ENCODE measurements at places on chromosomes 16 and 17.
A peak's percentile ranks its signal among the peaks of the same experiment; 100 is the strongest.

DNA sequence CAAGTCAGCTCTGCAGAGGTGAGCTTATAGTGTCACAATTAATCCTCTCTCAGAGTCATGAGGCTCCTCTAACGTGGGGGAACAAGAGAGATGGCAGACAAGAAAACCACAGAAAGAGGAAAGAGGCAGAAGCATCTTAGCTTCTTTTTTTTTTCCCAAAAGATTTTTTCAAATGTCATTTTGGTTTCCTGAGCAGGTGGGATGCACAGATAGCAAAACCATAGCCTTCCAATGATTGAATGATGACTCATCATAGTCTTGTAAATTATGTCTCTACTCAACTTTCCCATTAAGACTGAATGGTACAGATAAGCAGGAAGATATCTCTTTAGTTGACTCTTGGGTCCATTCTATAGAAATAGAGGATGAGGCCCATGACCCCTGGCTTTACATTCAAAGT, 162.8 kb upstream of the ZFHX3 start:
- no peak for DNase-seq

- DNase-seq: no peak
Observed at GRCh38 chr16:71297341-71297634, 8.1 kb upstream of the CMTR2 start.

GRCh38 chr16:50363656-50364055, 5.1 kb downstream of the BRD7 start:
- no peak for DNase-seq

DNA sequence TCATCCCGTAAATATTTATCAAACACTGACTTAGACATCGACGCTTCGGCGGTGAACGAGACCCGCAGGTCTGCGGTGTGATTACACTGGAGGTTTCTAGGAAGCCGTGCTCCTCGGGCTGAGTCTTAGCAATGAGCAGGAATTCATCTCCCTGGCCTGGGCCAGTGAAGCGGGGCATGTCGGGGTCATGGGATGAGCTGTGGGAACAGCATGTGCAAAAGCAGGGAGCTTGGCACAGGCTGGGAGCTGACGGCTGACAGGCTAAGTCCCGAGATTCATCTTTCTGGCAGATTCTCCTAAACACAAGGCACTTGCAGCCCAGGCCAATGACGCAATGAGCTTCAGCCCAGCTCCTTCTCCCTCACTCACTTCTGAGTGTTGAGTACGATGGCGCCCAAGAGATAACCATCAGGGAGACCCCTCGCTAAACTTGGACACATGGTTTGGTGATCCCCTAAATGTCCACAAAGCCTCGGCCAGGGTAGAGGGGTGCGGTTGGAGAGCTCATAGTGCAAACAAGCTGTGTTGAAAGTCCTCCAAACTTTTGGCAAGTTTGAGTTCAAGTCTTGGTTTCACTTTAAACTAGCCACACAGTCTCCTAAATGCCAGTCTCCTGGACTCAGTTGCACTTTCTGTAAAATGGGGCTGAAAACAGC, 12.8 kb downstream of the CRISPLD2 start:
- no peak for DNase-seq

GRCh38 chr17:78658281-78658785, 81.1 kb upstream of the DNAH17 start:
- DNase-seq: no peak

DNA sequence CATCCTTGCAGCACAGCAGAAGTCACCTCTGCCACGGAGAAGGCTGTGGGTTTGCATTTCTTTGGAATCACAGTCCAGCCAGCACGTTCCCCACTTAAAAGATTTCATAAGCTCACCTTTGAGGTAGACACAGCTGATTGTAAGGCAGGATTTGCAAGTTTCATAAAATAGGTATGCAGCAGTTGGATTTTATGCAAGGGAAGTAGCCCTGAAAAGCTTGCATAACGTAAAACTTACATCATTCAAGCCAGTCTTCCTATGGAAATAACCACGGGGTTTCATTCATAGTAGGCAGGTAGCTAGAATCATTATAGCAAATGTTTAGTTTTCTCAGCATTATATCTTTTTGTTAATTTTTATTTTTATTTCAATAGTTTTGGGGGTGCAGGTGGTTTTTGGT, 49.8 kb upstream of the ARHGAP44 start:
- no peak for DNase-seq

- no peak for DNase-seq
Observed at GRCh38 chr17:8300627-8301242, 5.5 kb upstream of the SLC25A35 start.

DNA sequence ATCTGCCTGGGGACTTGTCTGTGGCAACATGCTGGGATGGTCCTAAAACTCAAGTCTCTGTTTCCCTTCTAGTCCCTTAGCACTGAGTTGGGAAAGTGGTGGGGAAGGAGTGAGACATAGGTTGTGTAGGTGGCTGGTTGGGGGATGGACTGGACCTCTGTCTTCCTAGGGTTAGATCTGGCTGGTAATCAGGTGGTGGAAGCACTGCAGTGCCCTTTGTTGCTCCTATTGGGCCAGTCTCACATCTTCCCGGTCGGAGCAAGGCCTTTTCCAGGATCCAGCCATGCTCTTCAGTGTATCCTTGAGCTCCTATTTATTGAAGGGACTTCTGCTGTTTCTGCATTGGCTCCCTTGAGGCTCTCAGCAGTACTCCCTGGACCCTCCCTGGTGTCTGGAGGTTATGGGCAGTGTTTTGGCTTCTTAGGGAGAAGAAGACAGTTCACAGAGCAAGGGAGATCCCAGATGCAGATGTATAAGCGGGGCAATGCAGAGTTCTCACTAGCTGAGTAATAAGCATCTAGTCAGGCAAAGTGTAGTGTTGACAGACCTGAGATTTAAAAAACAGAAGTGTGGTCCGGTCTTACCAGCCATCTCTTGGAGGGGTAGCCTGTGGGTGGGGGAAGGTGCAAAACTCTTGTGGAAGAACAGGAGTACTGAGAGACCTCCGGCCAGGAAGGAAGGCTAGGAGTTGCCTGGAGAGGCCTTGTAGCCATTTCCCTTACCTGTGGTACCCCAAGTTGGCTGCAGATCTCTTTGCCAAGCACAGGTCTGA, 1.3 kb upstream of the NUTF2 start:
- no peak for DNase-seq

GRCh38 chr16:82229800-82230619, 60.0 kb upstream of the MPHOSPH6 start:
- peak; percentile 31 for DNase-seq

DNA sequence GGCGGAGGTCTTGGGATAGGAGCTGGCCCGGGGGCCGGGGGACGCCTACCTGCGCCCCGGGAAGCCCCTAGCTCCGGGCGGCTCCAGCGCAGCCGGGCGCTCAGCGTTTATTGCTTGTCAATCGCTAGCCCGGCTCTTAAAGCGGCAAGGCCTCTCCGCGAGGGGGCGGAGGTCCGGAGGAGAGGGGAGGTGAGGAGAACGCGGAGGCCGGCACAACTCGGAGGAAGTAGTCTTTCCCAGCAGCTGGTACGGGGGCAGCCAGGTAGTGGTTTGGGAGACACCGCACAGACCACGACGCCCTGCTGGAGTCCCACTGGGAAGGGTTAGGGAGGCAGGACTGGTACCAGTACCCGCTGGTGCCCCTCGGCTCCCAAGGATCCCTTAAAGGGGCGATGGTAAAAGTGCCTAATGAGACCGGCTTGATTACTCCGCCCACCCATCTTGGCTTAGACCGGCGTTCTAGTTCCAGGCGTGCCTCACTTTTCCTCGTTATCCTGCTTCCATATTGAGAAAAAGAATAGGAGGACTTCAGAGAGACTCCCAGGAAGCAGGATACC, at the start of gene MPP2:
Gene MPP2, minus strand, starts transcription at position 112 of the 557 bp plus-strand sequence. CDS start 3,076 bp downstream, outside the sequence.
- no peak for DNase-seq

DNA sequence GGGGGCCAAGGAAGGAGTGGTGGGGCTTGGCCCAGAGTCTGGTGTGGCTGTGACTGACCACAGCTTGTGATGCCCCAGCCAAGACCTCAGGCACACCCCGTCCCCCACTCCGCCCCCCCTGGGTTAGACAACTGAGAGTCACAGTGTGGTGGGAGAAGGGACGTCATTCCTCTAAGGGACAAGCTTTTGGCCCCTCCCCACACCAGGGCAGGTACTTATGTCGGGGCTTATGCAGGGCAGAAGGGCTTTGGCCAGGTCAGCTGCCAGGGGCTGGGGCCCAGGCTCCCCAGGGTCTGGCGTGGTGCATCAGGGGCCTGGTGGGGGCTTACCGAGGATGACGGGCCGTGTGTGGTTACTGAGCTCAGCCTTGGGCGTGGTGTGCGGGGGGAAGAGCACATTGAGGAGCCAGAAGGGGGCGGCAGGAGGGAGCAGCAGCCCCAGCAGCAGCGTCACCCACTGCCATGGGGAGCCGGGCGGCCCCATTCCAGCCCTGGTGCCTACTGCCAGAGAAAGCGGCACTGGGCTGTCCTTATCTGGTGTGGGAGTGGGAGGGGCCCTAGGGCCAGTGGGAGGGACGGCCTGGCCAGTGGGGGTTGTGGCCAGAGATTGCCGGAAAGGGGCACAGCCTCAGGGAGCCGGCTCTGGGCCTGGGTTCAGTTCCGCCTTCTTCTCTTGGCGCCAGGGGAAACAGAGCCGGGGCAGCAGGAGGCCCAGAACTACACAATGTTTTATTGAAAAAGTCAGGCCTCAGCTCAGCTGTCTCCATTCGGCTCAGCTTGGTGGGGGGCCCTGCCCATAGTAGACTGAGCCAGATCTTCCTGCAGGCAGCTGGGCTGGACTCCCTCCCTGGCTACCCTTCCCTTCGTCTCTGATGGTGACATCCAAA, at the start of gene LCAT:
Gene LCAT, minus strand, starts transcription at position 502 of the 886 bp plus-strand sequence. Its CDS starts 19 bp downstream, at position 483.
- no peak for DNase-seq

DNA sequence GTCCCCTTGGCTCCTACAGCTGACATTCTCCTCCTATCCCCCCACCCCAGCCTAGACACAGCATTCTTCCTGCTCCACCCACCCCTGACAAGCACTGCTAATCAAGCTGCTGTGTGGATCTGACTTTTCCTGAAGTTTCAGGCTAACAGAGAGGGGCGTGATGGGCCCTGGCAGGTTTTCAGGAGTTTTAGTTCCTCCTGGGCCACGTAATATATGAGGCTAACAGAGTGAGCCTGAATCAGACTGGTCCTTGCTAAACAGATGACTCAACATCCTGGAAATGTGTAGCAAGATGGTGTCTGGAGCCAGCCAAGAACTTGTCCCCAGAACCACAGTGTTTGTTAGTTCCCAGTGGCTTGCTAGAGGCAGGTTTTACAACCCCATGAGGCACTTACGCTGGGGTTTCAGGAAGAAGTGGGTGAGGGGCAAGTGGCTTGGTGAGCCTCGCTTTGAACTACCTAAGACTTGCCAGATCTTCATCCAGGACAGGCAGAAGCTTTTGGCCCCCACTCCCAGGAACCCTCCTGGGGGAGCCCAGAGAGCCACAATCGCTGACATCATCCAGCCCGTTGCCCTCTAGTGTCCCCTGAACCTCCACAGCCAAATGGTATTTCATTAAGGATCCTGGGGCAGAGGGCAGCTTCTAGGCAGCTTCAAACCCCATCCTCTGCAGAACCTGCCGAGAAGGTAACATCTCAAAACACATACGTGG, 15.9 kb downstream of the TMEM92 start:
- no peak for DNase-seq

DNA sequence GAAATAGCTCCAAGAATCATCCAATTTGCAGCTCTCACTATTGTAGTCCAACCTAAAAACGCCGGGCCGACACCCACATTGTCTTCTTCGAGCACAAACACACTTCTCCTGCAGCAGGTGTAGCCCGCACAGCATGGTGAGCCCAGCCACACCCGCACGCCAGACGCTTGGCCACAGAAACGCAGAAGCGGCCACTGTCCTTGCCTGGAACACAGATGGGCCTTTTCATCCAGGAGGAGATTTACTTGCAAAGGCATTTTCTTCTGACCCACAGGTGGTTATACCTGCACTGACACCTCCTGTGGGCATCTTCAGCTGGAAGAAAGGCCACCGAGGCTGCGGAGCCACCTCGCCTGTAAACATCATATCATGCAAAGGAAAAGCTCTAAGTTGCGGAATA, 98.4 kb downstream of the ADCY9 start:
- DNase-seq: no peak

- no peak for DNase-seq
Observed at GRCh38 chr17:50939795-50940684, 73.9 kb upstream of the TOB1 start.

DNA sequence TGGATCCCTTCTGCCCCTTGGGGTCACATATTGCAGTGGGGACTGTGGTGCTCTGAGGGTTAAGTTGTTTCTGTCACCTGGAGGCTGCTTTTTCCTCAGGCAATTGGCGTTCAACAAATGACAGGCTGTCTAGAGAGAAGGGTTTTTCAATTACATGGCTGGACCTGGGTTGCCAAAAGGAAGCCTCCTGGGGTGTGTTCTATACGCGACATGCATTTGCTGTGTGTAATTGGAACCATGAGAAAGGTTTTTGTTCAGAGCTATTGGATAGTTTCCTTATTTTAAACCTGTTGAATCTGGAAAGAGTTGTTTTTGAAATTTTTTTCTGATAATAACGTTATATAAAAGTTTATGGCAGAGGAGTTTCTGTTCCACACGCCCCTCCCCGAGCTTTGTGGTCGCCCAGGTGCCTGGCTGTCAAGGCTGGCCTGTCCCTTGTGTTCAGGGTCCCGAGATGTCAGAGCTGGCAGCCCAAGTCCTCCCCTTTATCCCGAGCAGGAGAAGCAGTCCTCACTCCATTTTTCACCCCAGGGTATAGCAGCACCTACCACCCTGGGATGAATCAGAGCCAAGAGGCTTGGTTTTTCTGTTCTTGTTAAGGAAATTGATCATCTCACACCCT, 26.1 kb upstream of the ZNF750 start:
- no peak for DNase-seq

DNA sequence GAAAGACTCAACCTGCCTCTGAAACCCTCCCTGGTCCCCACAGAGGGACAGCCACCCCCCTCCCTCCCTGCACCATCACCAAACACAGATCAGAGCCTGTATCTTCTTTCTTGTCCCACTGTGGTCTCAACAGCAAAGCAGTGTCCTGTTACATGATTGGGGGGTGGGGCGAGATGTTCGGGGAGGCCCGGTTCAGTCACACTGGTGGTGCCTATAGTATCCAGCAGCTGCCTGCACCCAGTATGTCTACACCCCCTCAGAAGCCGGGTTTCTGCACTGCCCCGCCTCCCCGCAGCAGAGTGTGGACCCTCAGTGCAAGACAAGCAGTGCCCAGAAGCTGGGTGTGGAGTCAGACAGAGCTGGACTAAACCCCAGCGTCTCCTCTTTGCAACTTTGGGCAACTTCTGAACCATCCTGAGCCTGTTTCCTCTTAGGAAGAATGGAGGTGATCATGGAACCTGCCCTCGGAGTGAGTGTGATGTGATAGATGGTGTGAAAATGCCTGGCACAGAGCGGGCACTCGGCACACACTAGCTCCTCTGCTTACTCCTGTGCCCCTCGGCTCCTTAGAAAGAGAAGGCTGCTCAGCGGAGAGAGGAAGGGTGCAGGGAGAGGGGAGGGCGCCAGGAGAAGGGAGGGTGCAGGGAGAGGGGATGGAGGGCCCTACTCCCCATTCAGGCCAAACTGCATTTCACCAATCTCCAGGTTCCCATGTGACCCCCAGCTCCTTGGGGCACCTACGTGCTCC, 84.0 kb upstream of the TNRC6C start:
- no peak for DNase-seq

Data from NCI-H2107 (cell line).